ENCODE measurements at places on chromosomes 7 and 10.

DNA sequence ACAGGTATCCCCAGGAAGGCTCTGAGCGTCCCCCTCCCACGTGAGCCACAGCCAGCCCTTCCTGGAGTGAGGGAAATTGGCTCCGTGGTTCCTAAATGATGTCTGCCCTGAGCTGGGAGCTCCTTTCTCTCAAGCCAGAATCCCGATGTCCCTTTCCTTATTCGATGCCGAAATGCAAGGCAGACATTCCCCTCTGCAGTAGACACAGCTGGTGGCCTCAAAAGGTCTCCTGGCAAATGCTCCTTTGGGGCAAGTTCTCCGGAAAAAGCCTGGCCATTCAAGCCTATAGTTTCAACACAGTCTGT, 98.9 kb downstream of the HIP1 start:
- DNase-seq = no peak

- DNase-seq = no peak
Measured at GRCh38 chr7:108014747-108015682, 12.1 kb upstream of the LAMB1 start.

- DNase-seq = no peak
Measured at GRCh38 chr7:118186501-118186900, 2.5 kb downstream of the LSM8 start.

DNA sequence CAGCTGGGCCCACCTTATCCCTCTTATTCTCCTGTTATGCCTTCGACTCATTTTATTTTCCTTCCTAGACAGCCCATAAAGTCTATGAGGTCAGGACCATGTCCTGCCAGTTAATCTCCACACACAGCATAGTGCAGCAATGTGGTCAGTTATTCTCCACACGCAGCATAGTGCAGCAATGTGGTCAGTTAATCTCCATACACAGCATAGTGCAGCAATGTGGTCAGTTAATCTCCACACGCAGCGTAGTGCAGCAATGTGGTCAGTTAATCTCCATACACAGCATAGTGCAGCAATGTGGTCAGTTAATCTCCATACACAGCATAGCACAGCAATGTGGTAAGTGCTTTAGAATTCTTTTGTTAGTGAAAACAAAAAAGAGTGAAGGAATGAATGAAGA, 77.8 kb downstream of the TEX36 start:
- no peak for DNase-seq

DNA sequence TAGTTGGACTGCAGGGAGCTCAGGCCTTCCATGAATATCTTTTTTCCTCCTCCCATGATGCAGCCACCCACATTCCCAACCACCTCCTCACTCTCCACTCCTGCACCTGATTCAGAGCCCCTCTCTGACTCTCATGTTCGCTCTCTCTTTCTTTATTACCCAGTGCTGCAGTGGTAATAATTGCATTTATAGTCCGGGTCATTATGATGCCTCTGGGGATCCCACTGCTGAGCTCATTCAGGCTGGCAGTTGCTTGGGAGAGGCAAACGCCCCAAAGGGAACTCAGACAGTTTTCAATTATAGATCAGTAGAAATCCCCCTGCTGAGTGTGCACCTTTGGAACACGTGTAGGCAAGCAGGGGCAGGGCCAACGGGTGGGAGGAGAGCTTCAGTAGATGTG, 953.0 kb downstream of the GRID1 start:
- DNase-seq = no peak

GRCh38 chr7:50308203-50308531, 3.7 kb downstream of the IKZF1 start:
- DNase-seq = no peak

- DNase-seq = no peak
Measured at GRCh38 chr10:26831936-26832335, 28.8 kb downstream of the ABI1 start.

DNA sequence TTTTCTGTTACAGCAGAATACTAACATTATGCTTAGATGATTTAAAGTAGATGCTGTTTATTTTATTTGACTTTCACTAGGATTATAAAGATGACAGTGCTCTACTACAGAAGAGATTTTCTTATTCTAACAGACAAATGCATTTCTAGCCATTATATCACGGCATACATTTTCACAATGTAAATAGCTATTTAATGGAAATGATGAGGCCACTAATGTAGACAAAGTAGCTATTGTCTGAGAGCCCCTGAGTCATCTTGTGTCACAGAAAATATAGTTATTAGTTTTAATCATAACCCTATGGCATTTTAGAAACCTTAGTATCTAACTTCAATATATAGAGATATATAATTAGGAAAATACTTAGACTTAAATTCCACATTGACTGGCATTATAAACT, 158.0 kb upstream of the AHR start:
- no peak for DNase-seq

DNA sequence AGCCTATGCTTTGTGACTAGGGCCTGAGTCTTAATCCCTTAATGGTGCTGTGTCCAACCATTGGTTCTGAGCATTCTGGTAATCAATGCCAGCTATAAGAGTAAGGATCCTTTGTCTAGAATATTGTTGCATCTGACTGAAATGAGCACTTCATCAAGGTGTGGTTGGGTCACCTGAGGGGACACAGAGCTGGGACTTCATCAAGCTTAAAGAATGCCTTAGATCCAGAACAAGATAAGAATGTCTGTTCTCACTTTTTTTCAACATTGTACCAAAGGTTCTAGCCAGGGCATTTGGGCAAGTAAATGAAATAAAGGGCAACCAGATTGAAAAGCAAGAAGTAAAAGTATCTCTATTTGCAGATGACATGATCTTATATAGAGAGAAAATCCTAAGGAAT, 280.4 kb downstream of the MTERF1 start:
- DNase-seq = no peak

All from hematopoietic multipotent progenitor cell (in vitro differentiated cells).